COLO829 (cell line): ENCODE measurements at places on chromosomes 5 and 9.

- DNase-seq: peak; percentile 8
These were observed at the start of gene ARHGEF28 for GRCh38 chr5:73625944-73626811. Gene ARHGEF28, plus strand, starts transcription at chr5:73626196. Its CDS starts 58,656 bp downstream, at chr5:73684852.

DNA sequence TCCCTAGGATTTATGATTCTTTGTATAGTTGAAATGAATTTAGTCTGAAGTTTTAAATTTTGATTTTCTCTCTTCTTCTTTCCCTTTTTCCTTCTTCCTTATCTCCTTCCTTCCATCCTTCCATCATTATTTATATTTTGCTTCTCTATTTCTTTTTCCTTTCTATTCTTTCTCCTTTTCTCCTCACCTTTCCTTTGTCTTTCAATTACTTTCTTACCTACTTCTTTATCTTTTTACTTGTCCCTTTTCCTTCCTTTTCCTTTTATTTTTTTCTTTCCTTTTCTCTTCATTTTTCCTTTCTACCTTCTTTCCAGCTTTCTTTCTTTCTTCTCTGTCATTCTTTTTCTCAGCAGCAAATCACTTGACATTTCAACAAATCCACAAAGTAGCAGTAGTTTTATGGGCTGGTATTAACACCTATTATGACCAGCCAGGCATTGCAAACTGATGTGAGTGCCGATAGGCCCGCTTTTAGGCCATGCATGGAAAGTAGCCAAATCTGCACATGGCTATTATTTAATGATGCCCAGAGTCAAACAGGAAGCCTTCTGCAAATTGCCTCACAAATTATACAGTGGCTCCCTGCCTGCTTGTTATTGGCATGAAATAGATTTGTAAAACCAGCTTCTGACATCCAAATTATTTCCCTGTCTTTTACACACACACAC lies 37.1 kb upstream of the NR3C1 start:
- DNase-seq: no peak

- DNase-seq: no peak
These were observed 119.8 kb upstream of the CDH9 start for GRCh38 chr5:27158171-27158570.

GRCh38 chr9:70551396-70551795 lies 136.9 kb upstream of the KLF9 start:
- no peak for DNase-seq

- no peak for DNase-seq
These were observed 181.3 kb upstream of the ST8SIA4 start for GRCh38 chr5:101084353-101084752.

- DNase-seq: no peak
These were observed 30.1 kb upstream of the CXCL14 start for GRCh38 chr5:135608761-135609443.

GRCh38 chr5:113742639-113743038 lies 229.1 kb downstream of the YTHDC2 start:
- no peak for DNase-seq

- no peak for DNase-seq
These were observed 8.0 kb upstream of the WHRN start for GRCh38 chr9:114513055-114513958.

DNA sequence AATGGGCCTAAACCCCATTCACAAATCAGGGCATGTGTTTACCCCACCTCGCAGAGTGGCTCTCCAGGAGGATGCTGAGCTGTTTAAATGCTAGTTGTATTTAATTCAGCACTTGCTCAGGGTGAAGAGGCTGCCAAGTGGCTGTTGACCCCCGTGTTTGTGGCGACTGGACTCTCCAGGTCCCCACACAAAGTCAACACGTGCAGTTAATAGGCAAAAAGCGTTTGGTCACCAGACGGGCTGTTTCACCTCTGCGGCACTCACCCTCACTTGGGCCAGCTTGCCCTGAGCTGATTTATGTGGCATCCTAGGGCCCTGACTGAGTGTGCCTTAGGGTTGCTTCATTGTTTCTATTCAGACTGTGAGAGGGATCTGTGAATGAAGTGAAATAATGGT lies 152.3 kb downstream of the GAS1 start:
- DNase-seq: no peak

DNA sequence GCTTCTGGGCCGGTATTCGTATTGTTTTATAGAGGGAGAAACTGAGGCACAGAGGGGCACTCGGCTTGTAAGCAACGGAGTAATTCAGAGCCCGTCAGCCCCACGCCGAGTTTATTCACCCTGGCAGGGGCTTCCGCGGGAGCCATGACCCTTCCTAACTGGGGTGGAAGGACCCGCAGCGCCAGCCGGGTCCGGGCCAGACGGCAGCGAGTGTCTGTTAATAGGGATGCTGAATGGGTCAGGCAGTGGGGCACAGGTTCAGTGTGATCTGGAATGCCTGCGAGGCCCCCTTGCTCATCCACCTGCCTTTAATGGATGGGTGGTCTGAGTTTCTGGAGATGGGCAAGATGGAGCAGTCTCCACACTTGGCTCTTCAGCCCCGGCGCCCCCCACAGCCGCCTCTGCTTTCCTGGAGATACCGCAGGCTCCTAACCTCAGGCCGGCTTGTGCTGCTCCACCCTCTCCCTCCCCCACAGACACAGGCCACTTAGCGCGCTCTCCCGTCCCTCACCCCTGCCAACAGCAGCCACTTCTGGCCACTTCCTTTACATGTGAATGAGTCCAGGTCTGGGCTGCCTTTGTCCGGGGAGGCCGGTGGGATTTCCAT lies 147.1 kb downstream of the ERCC6L2 start:
- DNase-seq: no peak

GRCh38 chr9:70614786-70615463 lies 200.5 kb upstream of the KLF9 start:
- no peak for DNase-seq

- DNase-seq: no peak
These were observed 107.4 kb downstream of the GLIS3 start for GRCh38 chr9:4192450-4192849.

DNA sequence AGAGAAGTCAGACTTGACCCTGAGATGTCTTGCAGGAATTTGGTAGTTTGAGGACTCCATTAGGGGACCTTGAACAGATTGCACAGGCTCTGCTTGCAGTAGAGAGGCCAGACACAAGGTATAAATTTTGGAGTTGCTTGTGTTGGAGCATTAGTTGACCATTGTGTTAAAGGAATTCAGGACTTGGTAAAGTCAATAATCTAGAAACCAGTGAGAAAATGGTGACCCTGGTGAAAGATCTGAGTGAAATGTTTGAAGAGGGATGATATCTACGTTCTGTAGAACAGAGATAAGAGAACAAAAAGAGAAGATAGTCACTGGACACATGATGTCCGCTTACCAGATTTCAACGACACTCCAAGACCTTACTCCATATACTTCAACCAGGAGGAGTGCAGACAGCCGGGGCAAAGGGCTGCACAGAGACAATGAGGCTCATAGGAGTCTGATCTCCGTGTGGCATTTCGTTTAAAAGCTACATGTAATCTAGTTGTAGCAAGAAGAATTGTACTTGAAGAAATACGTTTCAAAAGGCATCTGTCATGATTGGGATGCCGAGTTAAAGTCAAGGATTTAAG lies 13.2 kb downstream of the DNAJC25 start:
- DNase-seq: no peak

DNA sequence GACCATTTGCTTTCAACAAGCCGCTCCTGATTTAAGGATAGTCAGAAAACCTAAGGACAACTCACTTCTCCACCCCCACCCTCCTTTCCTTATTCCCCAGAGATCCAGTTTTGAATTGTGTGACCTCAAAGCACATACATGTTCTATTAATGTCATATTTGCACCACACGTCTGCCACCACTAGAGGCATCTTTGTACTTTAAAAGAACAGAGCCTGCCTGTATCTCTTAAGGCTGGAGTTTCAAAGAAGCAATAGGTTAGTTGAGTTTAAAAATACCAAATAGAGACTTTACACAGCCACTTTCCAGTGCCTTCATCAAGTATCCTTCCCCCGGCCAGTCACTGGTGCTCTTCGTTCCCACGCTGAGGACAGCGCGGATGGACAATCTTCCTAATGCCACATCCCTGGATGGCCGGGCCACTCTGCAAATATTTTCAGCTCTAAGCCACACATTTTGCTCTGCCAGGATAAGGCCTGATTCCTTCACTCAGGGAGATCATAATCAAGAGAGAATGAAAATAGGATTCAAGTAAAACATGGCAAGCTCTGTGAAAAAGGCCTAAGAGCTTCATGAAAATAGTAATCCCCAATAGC lies 146.3 kb downstream of the SNCAIP start:
- peak; percentile 17 for DNase-seq

GRCh38 chr9:69213647-69214046 lies 39.6 kb downstream of the TJP2 start:
- DNase-seq: no peak

- DNase-seq: no peak
These were observed 13.9 kb upstream of the COL5A1 start for GRCh38 chr9:134627417-134628353.

DNA sequence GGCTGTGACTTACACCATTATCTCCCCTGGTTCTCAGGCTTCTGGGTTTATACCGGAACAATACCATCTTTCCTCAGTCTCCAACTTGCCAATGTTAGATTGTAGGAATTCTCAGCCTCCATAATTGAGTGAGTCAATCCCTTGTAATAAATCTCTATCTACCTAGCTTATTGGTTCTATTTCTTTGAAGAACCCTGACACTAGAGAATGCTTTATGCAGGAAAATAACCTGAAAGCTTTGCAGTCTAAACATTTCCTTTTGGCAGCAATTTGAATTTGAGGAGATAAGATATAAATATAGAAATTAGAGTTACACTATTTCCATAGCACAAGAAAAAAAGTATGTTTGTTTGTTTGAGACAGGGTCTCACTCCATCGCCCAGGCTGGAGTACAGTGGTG lies 278.1 kb upstream of the CDH18 start:
- no peak for DNase-seq

DNA sequence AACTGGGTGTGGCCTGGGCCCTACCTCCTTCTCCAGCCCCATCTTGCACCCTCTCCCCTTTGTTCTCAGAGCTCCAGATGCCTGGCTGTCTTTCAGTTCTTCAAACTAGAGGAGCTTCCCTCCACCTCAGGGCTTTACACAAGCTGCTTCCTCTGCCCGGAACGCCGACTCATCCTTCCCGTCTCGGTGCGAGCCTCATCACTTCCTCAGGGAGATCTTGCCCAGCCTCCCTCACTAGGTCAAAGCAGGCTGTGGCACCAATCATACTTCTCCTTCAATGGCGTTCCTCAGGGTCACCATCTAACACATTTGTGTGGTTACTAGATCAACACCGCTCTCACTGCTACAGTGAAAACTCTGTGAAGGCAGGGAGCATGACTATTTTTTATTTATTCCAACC lies 56.2 kb upstream of the ZSWIM6 start:
- DNase-seq: no peak

DNA sequence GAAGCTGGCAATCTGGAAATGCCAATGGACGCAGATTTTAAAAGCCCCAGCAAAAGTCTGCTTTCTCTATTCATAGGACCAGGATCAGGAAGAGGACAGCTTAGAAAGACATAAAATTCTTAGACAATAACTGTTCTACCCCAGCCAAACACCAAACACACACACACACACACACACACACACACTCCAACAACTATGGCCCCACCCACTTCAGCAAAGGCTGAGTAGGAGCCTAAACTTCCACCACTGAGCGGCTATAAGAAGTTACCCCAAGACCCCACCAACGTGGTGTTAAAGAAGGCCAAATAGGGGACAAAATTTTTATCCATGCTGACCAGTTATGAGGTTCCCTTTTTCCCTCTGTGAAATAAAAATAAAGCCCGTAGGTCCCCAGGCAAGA lies 32.9 kb downstream of the ZMAT2 start:
- no peak for DNase-seq

GRCh38 chr5:24633715-24634325 lies 11.0 kb downstream of the CDH10 start:
- DNase-seq: peak; percentile 17

GRCh38 chr9:94912700-94913249 lies 186.3 kb downstream of the AOPEP start:
- no peak for DNase-seq

GRCh38 chr9:114696814-114697544 lies 15.0 kb upstream of the TEX48 start:
- DNase-seq: no peak

GRCh38 chr5:139079225-139079990 lies 118.8 kb downstream of the SIL1 start:
- DNase-seq: no peak

DNA sequence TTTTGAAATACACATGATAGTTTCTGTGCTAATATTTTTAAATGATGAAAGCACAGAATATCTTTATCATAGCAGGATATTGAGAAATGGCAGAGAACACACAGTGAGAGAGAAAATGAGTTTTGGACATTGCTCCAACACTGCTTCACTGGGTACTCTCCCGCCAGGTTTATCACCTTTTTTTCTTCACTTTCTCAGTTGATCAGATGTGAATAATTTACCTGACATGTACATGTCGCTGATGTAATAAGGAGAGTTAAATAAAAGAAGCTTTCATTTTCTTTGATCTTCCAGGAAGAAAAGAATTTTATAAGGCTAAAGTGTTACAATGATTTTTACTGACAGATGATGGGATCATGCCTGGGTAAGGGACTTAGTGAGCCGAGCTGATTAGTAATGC lies 134.5 kb downstream of the ALDH1A1 start:
- DNase-seq: no peak

- DNase-seq: no peak
These were observed 107.2 kb upstream of the CKMT2 start for GRCh38 chr5:81125959-81126358.

DNA sequence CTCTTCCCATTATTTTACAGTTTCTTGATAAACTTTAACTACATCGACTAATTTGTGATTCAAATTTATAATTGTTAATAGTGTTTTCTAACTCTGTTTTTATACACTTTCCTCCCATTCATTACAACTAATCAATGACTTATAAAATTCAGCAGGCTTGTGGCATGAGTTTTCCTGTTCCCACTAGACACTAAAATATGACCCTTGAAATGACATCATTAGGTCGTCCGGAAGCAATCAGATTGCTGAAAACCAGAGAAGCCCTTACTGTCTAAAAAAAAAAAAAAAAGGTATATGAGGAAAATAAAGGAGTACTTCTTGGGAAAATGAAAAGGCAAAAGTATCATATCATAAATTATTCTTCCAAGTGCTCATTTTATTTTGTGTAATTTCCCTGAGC lies 553.7 kb downstream of the ZNF608 start:
- DNase-seq: no peak

GRCh38 chr9:90046317-90046861 lies 441.6 kb downstream of the GADD45G start:
- DNase-seq: no peak

GRCh38 chr5:39379693-39380092 lies 15.4 kb upstream of the C9 start:
- no peak for DNase-seq

DNA sequence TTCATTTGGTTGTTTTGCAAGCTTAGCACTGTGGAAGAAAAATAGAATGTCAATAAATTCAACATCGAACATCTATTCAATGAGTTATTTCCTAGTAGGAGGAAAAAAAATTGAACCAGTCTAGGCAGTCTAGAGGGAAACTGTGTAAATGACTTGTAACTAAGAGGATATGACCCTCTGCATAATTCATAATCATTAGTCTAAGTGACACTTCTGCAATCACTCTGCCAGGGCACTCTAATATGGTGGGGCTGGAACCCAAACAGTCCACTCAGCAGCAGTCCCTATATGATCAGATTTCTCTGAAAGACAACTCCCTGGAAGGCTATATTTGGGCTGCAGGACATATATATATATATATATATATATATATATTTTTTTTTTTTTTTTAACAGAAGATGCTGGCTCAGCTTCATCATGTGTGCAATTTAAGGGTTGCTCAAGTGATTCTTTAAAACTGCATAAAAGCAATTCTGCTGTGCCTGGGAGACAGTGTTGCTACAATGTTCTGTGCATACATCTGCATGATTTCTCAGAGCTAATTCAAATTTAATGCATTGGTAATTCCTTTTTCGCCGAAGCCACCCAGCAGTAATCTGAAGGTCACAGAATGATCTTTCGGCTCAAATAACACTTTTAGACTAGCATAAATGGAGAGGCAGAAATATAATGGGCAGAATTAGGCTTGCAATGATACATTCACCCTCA lies 482.1 kb upstream of the ZNF608 start:
- no peak for DNase-seq
